ENCODE measurements at places on chromosomes 5 and 9. TPM values are rescaled to one million over a fixed set of nuclear protein-coding genes. Genes with fewer than 3 reads are reported as not detected.

GRCh38 chr9:38082446-38083287, 13.6 kb upstream of the SHB start:
- DNase-seq = no peak

- DNase-seq = no peak
Measured at GRCh38 chr5:153885141-153885540, 153.6 kb downstream of the FAM114A2 start.

DNA sequence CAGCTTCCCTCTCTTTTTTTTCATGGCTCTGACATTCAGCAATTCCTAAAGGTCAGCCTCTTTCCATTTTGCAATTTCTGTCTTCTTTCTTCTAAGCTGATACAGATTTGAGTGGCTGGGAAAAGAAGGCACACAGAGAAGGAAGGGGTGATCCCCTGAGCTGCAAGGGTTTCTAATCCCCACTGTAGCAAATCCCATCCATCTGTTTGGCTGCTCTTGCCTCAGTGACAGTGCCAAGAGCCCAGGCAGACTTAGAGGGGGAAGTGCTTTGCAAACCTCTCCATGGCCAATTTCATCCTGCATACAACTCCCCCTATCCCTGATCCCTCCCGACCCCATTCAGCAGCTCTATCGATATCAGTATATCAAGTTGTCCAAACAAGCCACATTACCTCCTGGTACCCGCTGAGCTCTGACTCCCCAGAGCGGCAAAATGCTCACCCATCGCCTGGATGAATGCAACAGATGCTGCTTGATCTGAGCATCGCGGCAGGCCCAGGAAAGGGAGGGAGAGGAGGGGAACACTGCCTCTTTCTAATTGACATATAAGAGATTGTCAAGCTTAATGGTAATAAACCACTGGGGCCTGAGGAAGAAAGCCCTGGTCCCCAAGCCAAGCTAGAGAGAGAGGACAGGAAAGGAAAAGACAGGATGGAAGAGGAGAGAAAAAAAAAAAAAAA, 268.9 kb downstream of the ASTN2 start:
- DNase-seq = no peak

- DNase-seq = no peak
Measured at GRCh38 chr9:35757226-35757891, 3.3 kb upstream of the MSMP start.

- DNase-seq = no peak
Measured at GRCh38 chr5:168843277-168844015, 264.3 kb upstream of the PANK3 start.

DNA sequence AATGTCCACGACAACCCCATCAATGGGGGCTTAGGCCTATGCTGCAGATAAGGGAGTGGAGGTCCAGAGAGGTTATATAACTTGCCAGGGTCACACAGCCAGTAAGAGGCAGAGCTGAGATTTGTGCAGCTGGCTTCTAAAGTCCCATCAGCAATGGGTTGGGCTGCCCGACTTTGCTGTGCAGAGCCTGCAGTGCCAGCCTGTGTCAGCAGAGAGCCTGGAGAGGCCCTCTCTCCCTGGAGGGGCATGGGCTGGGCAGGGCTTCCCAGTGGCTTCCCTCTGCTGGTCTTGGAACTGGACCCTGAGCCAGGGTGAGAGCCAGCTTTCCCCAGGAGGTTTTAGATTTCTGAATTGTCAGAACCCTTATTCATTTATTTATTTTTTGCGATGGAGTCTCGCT, 77.2 kb upstream of the RAPGEF1 start:
- no peak for DNase-seq

GRCh38 chr5:168494057-168494555, 7.8 kb downstream of the RARS1 start:
- no peak for DNase-seq

GRCh38 chr9:79447762-79448161, 124.0 kb upstream of the TLE4 start:
- DNase-seq = no peak

DNA sequence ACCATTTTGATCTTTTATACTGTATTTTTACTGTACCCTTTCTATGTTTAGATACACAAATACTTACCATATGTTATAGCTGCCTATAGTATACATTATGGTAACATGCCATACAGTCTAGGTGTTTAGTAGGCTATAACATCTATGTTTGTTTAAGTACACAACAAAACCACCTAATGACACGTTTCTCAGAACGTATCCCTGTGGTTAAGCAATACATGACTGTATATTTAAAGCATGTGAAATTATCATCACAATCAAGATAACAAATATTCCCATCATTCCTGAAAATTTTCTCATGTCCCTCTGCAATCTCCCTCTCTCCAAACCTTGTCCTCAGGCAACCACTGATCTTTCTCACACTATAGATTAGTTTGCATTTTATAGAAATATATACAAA, 66.4 kb upstream of the SUSD1 start:
- no peak for DNase-seq

DNA sequence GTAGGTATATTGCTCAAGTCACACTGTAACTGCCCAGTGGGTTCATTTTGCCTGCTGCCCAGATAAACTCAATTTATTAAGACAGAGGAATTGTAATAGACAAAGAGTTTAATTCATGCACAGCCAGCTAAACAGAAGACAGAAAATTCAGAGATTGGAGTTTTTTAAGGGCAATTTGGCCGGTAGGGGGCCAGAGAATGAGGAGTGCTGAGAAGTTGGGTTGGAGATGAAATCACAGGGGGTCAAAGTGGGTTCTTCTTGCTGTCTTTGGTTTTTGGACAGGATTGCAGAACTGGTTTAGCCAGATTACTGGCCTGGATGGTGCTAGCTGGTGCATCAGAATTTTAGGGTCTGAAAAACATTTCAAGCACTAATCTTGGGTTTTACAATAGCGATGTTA, 20.7 kb upstream of the IL33 start:
- DNase-seq = peak; percentile 53

GRCh38 chr9:127172066-127172707, 49.8 kb upstream of the ANGPTL2 start:
- no peak for DNase-seq

- no peak for DNase-seq
Measured at GRCh38 chr9:81636255-81636599, 53.1 kb downstream of the TLE1 start.

RLN2 gene
- total RNA-seq = not detected

NR5A1 gene
- total RNA-seq = not detected

MAP1B gene
- total RNA-seq = 3.1 TPM

ARID3C gene
- 0.26 TPM for total RNA-seq

CCDC187 gene
- not detected for total RNA-seq

PCDHA12 gene
- total RNA-seq = 0.08 TPM
